Anterior cingulate cortex (tissue), 58 donors: ENCODE measurements at places on chromosomes 16 and 17.

DNA sequence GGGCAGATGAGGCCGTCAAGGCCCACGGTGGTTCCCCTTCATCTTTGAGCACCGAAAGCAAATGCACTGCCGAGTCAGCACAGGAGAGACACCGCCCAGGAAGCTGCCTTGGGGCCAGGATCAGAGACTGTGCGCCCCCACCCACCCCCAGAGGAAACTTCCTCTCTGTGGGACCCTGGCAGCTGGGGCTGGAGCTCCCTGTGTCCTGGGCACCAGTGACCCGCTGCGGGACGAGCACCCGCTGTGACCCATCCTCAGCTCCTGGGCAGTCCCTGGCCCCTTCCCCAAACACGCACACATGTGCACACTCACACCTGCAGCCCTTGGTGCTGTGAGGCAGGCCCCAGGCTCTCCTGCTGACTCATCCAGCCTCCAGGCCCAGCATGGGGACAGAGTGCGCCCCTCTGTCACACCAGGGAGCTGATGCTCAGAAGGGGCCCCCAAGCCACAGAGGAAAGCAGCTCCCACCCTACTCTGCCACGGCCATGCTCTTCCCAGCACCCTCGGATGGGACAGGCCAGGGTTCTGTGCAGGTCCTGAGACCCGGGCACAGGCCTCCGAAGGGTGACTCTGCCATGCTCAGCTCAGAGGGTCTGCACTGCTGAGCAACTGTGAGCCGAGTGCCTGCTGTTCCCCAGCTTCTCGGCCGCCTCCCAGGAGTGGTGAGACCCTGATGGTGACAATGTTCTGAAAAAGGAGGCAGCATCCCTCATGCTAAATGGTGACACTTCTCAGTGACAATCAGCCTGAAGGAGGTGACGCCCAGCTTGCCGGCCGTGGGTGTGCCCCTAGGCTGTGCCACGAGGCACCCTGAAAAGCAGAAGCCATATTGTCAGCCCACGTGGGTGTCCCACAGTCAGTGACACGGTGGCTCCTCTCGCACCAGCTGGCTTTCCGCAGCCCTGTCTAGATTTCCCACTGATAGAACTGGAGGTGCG lies 3.6 kb downstream of the PIEZO1 start:
- DNase-seq = no peak

- DNase-seq = no peak
Measured at GRCh38 chr17:77687921-77688320, 270.6 kb upstream of the TNRC6C start.

- DNase-seq = peak; percentile 20
Measured at GRCh38 chr16:49811644-49812334, 44.1 kb downstream of the ZNF423 start.

- no peak for DNase-seq
Measured at GRCh38 chr16:13453325-13453724, 466.6 kb upstream of the ERCC4 start.

DNA sequence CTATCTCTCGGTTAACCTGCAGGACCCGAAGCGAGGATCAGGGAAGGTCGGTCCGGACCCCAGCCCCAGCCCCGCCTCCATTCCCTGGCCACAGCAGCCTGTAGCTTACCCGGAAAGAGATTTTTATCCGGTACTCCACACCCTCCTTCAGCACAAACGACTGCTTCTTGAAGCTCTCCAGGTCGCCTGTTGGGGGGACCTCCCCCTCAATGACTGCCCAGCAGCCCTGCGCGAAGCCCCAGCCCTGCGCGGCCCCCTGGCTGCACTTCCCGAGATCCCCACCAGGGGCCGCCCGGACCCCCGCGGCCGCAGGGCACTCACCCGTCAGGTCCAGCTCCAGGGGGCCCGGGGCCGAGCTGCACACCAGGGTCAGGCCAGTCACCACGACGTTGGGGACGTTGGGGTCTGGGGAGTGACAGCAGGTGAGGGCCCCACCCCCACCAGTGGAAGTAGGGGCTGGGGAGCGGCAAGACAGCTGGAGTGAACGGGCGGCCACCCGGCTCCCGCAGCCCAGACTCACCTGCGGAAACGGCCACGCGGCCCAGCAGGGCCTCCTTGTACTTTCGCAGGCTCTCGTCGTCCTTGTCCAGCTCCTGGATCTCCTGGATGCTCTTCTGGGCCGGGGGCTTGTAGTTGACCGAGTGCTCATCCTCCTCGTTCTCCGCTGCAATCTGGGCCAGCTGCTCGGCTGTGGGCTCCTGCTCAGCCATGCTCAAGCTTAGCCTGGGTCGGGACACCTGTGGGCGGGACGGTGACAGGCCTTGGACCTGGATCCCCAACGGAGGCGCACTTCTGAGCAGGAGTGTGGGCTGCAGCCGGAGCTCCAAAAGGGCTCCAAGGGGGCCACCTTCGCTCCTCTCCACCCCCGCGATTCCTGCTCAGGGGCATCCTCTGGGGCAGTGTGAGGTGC lies 1.7 kb downstream of the ARHGDIA start:
- no peak for DNase-seq

- DNase-seq = no peak
Measured at GRCh38 chr16:77191259-77191969, 424 bp downstream of the MON1B start.

DNA sequence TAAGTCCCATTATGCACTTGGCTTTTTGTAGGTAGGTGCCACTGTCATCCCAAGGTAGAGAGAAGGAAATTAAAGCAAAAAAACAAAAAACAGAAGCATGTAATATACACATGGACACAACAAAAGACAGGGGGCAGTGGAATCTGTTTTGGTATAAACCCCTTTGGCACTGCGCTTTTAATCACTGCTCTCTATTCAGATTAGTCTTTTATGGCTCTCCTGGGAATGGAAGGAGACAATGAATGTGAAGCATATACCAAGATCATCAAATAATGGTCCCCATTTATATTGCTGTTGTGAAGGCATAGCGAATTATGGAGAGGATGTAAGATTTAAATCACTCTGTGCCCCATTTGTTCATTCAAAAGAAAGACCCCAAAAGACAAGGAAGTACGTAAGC lies 17.4 kb downstream of the CDH11 start:
- DNase-seq = no peak
